ENCODE measurements at places on chromosomes 5 and 9.

DNA sequence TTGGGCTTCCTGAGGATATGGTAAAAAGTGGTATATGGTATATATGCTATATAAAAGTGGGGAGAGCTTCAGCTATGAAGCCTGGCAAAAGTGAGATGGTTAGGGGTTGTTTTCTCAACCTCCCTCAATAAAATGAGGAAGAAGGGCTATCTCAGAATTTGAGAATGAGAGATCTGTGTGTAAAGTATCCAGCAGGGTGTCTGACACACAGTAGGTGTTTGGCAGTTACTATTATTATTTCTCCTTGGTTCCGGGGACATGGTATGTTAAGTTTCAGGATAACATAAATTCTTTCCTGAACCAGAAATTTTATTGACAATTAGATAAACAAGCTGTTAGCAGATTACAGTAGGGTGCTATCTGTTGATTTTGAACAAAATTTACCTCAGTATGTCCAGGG is 94.1 kb downstream of the DENND1A start:
- DNase-seq: no peak

DNA sequence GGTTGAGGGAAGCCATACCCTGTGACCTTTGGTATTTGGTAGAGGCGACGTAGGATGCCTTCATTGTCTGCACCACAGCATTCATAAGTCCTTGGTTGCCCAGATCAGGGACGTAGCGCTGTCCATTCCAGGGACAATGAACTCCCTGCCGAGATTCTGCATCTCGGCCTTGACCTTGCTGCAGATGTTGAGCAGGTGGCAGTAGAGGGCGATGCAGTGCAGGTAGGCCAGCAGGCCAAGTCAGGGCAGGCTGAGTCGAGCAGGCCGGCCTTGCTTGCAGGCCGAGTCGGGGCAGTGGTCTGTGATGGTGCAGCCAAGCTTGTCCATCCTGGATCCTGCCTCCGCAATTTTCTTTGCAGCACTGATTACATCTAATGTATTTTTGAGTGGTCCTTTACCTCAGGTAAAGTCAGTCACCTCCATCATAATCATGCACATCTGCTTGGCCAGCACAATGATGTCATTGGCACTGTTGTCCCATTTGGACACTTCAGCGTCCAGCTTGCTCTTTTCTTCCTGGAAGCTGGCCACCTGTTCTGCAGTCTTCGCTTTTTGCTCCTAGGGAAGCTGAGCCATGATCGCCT is 93.4 kb upstream of the CCDC112 start:
- no peak for DNase-seq

- DNase-seq: no peak
These were observed 48.8 kb upstream of the CD180 start for GRCh38 chr5:67245259-67245846.

GRCh38 chr5:135155616-135156214 is 121.7 kb upstream of the PITX1 start:
- DNase-seq: no peak

DNA sequence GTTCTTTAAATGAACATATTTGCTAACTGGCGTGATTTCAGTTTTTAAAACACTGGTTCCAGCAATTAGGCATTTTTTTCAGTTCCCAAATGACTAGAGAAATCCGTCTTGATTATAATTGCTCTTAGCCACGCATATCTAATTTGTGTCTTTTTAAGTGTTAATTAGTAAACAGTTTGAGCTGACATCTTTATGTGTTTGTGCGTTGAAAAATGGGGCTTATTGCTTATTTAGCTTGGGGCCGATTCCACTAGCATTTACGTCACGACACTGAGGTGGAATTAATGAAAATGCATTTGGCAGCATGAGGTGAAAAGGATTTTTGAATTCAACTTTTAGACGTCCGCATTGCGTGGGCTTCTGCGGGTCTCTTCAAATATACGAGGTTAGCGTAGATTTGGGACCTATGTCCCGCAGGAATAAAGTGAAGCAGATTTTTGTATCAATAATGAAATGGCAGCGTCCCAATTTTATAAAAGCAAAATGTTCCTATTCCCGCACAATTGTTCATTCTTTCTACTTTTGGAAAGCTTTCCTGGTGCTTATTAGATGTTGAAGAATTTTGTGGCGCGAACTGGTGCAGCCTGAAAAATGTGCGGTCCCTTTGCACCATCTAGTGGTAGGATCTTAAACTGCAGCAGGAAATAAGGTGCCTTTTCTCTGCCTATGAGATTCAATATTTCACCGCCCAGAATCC is 122.7 kb upstream of the LMX1B start:
- no peak for DNase-seq

DNA sequence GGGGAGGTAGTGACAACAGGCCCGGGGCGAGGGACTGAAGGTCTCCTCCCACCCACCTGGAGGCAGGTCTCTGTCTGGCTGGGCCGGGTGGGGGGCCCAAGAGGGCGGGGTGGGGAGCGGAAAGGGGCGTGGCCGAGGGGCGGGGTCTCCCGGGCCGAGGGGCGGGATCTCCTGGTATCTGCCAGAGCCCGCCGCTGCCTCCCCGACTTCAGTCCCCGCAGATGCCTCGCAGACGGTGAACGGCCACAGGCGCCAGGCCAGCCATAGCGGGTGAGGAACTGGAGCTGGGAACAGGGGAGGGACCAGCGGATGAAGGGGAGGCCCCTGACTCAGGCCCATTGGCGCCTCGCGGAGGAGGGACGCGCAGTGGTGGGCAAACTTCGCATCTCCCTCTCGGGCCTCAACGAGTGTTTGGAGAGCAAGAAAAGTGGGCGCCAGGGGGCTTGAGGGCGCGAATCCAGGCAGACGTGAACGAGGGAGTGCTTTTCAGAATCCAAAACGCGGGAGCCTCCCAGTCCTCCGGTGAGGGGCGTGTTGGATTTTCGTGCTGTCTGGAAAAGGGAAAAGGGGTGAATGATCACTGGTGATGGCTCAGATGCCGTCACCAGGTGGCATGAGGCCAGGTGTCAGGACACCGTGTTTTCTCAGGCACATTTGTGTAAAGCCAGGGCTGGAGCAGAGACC is at the start of gene ADGRD2:
Gene ADGRD2, plus strand, starts transcription at position 211 of the 684 bp plus-strand sequence. CDS start 1,216 bp downstream, outside the sequence.
- DNase-seq: no peak

DNA sequence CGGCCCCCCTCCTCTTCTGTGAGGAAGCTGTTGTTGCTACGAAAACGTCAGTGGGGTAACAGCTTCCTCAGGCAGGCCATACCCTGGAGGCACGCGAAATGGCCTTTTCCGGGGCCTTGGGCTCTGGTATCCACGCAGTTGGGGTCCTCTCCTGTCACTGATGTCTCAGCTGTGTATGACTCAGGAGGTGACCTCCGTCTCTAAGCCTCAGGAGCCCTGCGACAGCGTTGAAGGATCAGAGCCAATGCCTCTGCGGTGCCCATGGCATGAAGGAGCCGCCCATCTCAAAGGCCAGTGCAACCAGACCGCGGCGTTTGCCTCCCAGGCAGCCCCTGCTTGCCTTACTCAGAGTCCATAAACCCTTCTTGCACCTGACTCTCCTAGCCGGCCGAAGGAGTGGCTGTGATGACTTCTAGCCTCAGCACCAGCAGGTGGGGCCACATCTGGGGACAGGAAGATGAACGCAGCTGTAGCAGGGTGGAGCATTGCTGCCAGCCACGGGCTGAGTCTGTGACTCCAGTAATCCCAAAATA is 1.0 kb upstream of the MXD3 start:
- DNase-seq: peak; percentile 53

DNA sequence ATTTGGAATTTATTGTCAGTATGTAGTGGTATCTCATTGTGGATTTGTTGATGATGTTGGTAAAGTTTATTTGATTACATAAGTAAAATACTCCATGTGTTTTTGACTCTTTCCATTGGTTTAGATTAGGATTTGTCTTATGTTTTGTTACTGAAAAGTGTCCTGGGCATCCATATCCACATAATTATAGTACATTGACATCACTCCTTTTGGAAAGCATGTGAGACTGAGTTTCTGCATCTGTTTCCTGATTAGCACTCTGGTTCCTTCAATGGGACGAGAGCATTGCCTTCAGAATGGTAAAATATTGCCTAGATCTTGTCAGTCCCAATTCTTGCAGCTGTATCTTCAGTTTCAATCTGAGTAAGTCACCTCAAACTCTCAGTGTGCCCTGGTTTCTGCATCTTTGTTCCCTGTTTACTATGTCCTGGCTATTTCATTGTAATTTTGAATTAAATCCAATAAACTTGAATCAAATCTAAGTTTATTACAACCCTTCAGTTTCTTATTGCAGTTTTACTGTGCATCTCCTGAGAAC is 128.1 kb downstream of the FBXO38 start:
- DNase-seq: no peak

GRCh38 chr9:7192266-7192665 is 434.5 kb downstream of the KDM4C start:
- no peak for DNase-seq

DNA sequence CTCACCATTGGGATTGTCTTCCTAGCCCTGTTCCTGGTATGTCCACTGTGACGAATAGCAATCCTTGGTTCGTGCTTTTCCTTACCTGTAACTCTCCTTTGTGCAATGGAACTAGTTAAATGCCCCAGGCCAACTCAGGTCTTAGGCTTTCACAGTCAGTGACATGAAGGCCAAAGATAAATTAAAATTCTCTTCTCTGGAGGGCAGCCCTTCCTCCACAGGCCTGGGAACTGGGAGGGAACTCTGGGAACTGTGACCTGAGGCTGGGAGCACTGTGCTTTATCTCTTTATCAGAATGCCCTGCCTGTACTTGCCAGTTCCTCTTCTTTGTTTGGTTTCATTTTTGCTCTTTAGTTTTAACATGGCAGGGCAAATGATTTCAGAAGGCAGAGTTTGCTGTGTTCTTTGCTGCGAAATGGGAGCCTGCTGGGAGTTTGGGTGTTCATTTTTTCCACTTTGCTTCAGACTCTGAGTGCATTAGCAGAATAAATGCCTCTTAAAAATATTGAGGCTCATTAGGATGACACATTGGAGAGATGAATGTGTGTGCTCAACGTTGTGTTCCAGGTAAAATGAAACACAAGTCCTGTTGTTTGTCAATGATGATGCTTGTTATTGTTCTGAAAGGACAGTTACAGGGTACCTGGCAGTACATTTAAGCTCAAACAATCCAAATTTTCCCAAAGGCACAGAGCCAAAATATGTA is 118.1 kb downstream of the NUDT12 start:
- no peak for DNase-seq

- no peak for DNase-seq
These were observed 83.8 kb downstream of the UGCG start for GRCh38 chr9:111980398-111980797.

- no peak for DNase-seq
These were observed 49.0 kb downstream of the PTTG1 start for GRCh38 chr5:160470437-160471361.

All from activated T-cell treated with anti-CD3 and anti-CD28 coated beads for 48 hours (primary cell).